ENCODE measurements at places on chromosomes 11 and 22. TPM values are rescaled to one million over a fixed set of nuclear protein-coding genes. Genes with fewer than 3 reads are reported as not detected.

DNA sequence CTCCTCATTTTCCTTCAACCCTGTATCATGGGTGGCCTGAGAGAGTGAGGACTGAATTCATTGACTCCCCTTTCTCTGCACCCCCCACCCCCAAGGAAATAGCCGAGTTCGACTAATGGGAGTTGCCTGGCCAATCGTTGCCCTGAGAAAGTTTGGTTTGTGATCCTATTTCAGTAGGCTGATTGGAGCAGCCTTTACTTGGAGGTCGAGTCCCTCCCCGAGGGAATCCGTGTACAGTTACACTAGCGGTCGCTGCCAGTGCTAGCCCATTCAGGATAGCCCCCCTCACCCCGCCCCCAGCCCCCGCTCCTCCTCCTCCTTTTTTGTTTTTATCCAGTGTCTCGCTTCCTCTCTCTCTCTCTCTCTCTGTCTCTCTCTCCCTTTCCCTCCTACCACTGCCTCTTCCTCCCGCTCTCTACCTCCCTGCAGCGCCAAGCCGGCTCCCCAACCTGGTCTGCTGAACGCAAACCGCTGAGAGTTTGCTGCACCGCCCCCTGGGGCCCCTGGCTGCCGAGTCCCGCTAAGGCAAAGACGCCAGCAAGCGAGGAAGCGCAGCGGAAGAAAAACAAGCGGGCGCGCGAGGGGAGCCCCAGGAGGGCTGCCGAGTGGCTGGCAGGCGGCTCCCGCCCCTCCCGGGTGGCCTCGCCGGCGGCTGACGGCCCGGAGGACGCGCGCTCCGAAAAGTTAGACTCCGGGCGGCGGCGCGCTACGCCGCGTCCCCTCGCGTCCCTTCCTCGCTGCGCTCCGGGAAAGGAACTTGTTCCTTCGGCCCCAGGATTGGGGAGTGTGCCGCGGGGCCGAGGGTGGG is at the start of gene GRAMD1B:
GRAMD1B (plus strand) TSS at position 357 of the 808 bp plus-strand sequence. CDS start 524 bp downstream, outside the sequence.
- DNase-seq = peak; percentile 50

GRCh38 chr11:108468478-108468864 is 1.1 kb upstream of the C11orf65 start:
- no peak for DNase-seq

- DNase-seq = no peak
Measured at GRCh38 chr11:120793806-120794479, 230.0 kb upstream of the TBCEL start.

- no peak for DNase-seq
Measured at GRCh38 chr11:108703916-108704315, 39.0 kb downstream of the DDX10 start.

DNA sequence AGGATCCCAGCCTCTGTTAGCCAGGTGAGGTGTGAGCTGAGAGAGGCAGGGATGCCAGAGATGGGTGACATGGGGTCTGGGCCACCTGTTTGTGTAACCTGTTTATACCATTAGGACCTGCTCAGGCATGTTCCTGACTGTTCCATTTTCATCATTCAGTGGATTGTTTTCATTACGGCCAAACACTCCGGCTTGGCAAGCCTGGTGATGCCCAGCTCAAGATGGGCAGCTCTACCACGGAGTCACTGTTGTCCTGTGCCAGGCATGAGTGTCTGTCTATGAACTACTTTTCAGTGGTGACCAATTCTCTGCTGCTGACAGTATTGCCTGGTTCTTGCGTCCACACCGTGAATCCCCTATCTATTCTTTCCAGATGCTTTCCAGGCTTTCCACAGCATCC is 71.5 kb upstream of the SLC22A12 start:
- no peak for DNase-seq

DNA sequence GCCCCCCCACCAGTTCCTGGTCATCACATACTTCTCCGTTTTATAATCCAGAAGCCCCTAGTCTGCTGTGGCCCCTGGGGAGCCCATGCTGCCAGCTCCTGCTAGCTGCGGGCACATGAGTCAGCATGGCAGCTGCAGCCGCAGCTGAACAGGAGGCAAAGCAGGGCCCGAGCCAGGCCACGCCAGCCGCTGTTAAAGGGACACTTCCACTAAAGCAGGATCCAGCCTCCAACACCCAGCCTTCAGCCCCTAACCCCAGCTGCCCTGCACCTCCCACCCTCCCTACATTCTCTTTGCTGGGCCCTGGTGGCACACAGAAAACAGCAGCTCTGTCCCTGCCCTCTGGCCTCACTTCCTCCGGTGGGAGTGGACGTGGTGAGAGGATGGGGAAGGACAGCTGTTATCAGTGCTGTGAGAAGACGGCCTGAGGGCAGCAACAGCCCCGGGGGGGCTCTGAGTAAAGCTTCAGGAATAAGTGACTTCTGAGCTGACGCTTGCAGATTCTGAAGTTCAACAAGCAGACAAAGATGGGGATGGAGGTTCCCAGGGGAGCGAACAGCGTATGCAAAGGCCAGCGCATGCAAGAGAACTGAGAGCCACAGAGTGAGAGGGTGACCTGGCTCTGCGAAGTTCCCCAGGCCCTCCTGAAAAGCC is 688 bp upstream of the LRRC74B start:
- DNase-seq = peak; percentile 68

- DNase-seq = no peak
Measured at GRCh38 chr11:81839016-81839415, 894.6 kb downstream of the FAM181B start.

- no peak for DNase-seq
Measured at GRCh38 chr11:127056338-127056971, 55.9 kb upstream of the KIRREL3 start.

- DNase-seq = no peak
Measured at GRCh38 chr11:72672597-72673238, 1.5 kb downstream of the PDE2A start.

DNA sequence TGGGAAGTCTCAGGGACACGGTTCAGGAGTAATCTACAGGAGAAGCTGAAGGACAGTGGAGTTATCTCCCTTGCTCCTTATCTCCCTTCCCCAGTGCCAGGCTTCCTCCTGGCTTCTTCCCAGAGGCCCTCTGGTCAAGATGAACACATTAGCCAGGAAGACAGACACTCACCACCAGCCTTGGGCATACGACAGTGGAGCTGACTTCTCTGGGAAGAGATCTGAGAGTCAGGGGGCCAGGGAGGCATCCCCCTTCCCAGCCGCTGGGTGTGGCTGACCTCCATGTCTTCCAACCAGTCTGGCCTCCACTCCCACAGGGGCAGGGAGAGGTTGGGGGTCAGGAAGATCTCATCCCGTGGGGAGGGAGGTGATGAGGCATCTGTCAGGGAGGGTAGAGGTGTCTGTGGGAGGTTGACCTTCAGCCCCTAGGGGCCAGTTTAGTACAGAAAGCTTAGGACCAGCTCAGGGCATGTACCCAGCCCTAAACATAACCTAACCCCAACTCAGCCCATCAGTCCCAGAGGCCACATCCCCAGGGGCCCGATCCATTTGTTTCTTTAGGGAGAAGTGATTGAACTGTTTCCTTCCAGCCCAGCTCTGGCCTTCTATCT is 12.7 kb downstream of the ROBO4 start:
- DNase-seq = no peak

- no peak for DNase-seq
Measured at GRCh38 chr11:57251491-57252104, 14.5 kb upstream of the APLNR start.

DNA sequence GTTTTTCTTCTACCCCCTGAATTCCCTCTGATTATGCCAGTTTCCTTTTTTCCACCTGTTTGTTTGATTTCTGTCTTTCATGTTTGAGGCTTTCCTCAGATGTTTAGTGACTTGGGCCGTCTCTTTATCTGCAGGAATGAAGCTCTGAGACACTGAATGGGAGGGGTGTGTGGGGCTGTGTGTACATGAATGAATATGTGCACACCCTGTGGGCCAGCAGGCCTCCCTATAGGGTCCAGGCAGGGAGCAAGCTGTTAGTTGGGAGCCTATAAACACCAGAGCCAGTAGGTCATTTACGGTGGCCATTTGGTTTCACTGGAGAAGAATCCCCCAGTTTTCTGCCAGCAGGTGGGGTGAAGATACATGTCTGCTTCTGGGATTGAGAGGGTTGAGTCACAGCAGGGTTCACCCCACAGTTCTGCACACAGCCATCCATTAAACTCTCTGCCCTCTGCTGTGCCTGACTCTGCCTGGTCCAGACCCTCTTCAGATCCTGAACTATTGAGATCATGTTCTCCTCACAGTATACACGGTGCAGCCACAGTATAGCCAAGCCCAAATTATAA is 34.8 kb downstream of the BARX2 start:
- DNase-seq = no peak

GRCh38 chr11:120108154-120108784 is 29.6 kb downstream of the TRIM29 start:
- DNase-seq = peak; percentile 73

DNA sequence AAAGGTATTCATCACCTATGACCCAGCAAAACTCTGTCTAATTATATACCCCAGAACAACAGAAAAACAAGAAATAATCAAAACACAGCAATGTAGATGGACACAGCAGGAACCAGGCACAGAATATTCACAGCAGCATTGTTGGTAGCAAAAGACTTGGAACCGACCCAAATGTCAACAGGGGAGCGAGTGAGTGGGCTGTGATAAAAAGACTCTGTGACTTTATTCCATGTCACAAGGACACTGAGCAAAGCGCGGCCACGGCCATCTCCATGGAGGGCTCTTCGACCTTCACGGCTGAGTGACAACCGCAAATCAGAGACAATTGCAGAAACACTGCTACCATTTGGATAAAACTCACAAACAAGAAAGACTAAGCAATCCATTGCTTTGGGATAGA is 1373.1 kb downstream of the TBC1D22A start:
- no peak for DNase-seq

GRCh38 chr22:42937164-42937843 is 77.6 kb downstream of the PACSIN2 start:
- peak; percentile 83 for DNase-seq

DNA sequence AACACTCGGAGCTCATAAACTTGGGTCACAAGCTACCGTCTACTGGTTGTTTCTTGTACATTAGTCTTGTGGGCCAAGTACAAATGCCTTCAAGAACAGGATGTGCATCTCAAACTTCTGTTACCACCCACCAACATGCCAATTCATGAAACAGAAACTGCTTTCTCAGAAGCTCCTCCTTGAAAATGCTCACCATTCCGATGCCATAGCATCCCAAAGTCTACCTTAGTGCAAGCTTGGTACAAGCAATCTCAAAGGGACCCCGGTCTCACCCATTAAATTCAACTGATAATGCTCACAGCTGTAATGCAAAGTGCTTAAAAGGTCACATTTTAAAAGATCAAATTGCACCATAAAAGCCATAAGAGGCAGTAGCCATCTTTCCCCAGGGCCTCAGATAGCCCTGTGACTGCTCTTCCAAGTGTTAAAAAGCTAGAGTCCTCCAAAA is 31.8 kb upstream of the CCDC34 start:
- no peak for DNase-seq

DNA sequence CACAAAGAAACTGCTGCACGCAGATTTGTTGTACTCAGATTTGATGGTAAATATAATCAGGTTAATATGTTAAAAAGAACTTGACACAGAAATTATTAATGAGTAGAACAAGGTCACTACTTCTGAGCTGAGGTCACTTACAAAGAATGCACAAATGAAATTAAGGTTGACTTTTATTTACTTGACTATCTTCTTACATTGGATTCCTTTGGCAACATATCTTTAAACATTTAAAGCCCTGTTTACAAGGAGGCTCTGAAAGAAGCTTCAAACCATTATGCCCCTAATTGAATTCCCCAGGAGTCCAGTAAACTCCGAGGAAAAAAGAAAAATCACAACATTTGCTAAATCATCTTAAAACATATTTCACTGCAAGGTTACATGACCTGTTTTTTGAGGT is 245.5 kb downstream of the SOX6 start:
- DNase-seq = no peak

DNA sequence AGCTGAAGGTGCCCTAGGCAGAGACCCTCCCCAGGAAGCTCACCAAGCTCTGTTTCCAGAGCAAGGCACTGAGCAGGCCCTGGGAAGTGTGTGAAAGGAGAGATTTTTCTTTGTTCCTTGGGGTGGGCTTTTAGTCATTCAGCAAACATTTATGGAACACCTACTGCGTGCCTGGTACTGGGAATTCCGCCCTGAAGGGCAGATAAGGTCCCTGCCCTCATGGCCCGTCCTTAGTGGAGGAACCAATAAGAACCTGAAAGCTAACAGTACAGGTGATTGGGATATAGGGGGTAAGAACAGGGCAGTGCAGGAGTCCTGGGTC is 3.9 kb downstream of the TMEM134 start:
- DNase-seq = no peak

DNA sequence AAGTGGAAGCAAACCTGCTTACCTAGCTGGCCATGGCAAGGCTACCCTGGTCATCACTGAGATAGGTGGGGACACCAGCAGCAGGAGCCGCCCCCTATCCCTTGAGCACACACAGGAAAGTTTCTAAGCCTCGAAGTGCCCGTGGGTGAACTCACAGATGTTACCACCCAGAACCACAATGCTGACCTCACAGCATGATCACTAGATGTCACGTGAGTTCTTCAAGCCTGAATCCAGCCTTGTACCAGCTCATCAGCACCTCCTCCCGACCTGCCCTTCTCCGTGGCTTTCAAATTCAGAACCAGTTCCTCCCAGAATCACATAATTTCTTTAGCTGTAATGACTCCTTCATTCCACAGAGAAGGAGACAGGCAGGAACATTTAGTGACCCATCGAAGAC is 24.7 kb upstream of the TIMP3 start:
- peak; percentile 72 for DNase-seq

DNA sequence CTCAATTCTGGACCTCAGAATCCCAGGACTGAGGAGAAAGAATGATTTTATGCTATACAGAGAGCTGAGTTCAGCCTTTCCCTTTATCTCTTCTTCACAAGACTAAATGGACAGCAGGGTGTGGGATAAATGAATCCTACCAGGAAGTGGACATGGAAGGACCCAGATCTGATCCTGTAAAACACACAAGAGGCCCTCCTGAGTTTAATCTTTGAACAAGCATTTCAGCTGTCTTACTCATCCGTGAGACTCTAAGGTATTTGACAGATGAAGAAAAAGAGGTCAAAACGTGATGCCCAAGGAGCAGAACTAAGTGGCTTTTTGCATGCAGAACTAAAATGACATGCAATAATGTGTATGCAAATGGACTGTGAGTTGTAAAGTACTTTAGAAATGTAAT is 511.3 kb downstream of the DLG2 start:
- no peak for DNase-seq

DNA sequence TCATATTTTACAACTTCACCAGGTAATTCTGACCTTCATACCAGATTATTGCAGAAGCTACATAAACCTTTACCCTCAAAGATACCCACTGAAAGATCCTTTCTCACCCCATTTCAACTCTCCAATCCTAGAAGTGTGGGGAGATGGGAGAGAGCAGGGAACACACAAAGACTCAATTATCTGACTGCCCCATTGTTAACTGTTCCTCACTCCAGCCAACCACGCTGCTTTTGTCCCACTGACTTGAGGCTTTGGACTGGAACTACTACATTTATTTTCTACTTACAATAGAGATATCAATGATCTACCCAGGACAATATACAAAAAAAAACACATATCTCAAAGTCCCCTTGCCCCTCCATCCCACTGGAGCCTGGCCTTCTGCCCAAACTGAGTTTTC is 44.7 kb upstream of the SLN start:
- DNase-seq = no peak

TPBGL gene
- under 0.01 TPM for total RNA-seq

SCUBE2 gene
- 0.27 TPM for total RNA-seq

SCGB1A1 gene
- not detected for total RNA-seq

SPDYC gene
- total RNA-seq = not detected

MYBPC3 gene
- total RNA-seq = 0.27 TPM

SHISAL1 gene
- total RNA-seq = under 0.01 TPM

XKR3 gene
- 0.54 TPM for total RNA-seq

SCN2B gene
- total RNA-seq = not detected

TM7SF2 gene
- 46.6 TPM for total RNA-seq

Measured in hematopoietic multipotent progenitor cell (in vitro differentiated cells).